ENCODE measurements at places on chromosomes 1 and 21. TPM values are rescaled to one million over a fixed set of nuclear protein-coding genes. Genes with fewer than 3 reads are reported as not detected.

GRCh38 chr21:41232013-41232412, 64.1 kb downstream of the BACE2 start:
- no peak for DNase-seq

DNA sequence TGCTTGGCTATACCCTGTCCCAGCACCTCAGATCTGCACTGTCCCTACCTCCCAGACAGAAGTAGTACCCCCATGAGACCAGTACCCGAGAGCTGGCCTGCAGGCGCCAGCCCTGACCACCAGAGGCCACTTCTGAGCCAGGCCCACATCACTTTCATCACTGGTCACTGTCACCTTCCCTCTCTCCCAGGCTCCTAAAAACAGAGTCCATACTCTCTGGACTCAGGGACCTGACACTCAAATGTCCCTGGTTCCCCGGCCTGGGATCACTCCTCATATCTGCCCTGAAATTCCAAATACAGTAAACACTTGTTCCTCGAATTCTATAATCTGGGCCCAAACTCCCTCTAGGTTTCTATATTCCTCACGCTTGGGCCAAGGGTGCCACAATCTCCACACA, 18.7 kb downstream of the TMEM53 start:
- DNase-seq = no peak

DNA sequence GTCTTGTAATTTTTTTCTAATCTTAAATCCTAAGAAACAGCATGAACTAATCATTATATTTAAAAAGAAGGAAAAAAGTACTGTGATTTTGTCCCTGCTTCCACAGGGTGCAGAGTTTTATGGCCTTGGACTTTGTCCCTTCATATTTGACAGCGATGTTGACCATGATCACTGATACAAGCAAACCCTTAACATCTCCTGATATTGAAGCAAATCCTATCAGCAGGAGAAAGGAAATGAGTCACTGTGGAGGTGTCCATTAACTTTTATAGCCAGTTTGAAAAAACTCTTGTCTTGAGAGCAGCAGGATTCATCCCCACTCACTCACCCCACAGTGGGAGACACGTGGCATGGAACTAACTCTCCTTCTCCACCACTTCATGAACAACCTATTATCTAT, 5.1 kb upstream of the REG4 start:
- no peak for DNase-seq

DNA sequence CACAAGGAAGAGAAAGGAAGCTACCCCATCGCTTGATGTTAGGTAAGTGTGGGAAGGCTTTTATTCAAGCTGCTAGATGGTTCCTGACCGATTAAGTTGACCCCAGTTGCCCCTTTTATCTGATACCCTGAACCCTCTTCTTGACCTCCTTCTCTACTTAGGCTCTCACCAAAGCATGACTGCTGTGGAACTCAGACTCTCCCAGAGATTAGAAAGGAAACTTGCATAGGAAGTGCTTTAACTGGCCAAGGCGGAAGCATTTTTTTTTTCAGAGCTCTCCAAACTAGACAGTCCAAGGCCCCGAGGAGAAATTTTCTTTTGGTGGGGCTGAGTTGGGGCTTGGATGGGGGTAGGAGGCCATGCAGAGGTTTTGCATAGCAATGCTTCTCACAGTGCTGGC, 101.3 kb upstream of the USP24 start:
- DNase-seq = no peak

Gene HSD11B1
- total RNA-seq = not detected

DNA sequence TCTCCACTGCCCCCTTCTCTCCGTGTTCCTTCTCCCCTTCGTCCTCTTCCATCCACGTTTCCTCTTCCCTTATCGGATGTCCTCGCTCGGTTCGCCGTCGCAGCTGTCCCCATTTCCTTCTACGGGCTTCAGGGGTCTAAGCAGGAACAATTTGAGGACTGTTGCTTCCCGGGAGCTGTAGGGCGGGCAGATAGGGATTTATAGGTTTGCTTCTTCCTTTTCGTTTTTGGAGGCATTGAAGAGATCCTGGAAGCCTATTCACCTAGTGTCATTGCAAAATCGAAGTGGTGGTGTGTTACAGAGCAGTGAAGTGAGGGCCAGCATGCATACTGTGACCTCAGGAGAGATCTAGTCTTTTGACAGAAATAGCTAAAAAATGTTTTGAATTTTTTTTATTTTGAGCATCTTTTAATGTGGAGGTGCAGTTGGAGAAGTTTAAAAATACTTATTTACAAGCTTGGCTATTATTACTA, 897 bp downstream of the ZYG11B start:
- no peak for DNase-seq

Gene LYPD8
- total RNA-seq = not detected

Gene GPR52
- total RNA-seq = 1.4 TPM

GRCh38 chr1:107840725-107841124, 124.3 kb downstream of the VAV3 start:
- no peak for DNase-seq

DNA sequence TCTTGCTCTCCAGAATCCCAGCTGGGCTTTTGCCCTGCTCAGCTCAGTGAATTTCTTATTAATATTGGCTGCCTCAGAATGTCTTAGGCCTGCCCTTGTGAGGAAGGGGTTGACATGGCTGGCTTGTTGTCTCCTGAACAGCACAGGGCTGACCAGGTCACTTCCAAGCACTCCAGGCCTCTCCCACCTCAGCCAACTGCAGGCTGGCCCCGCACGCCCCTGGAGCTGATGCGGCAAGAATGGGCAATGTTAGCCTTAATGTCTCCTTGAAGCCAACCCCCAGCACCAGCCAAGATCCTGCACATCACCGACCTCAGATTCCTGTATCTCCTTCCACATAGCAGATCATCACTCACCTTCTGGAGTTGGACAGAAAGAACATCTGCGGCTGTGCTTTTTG, 598.6 kb downstream of the AJAP1 start:
- no peak for DNase-seq

- no peak for DNase-seq
Observed at GRCh38 chr1:115740811-115741210, 27.7 kb downstream of the CASQ2 start.

Gene LEFTY1
- not detected for total RNA-seq

Gene UBL4B
- total RNA-seq = not detected

DNA sequence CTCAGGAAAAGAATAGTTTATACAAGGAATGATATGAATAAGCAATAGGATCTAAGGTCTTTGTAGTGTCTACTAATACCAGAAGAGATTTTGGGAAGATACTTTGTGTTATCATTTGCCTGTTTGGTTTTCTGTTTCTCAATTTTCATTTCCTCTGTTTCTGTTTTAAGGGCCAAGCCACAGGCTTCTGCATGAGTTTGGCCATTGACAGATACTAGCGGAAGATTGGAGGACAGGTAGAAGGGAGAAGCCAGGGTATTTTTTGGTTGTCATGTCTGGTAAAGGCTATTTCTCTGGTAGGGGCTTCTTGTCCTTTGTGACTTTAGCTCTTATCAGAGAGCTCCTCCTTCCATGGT, 51.4 kb downstream of the HS2ST1 start:
- no peak for DNase-seq

GRCh38 chr21:30831194-30831765, 1.7 kb upstream of the KRTAP7-1 start:
- peak; percentile 40 for DNase-seq

DNA sequence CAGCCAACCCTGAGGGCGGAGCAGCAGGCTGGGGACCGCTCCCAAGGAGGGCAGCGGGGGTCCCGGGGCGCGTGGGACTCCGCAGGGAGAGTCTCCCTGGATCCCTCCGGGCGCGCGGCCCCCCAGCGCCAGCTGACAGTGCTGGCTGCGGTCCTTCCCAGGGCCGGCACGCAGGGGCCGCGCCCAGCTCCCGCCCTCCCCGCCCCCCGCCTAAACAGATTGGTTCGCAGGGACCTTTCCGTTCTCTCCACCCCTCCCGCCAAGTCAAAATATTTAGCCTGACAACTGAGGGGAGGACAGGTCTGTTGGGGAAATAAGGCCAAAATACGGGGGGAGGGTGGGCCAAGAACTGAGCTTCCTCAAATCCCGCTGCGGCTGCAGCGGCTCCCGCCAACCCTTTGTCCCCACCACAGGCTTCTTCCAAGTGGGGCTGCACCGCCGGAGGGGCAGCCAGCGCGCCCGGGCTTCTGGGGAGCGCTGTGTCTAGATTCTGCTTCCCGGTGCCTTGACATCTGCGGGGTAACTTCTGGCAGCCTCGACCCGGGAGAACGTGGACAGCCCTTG, at the start of gene INSRR:
TSS of gene INSRR (minus strand) at position 159 of the 564 bp plus-strand sequence. CDS start 496 bp downstream, outside the sequence.
- DNase-seq = no peak

Gene ITGB2
- total RNA-seq = 180 TPM

- DNase-seq = no peak
Observed at GRCh38 chr1:245710961-245711903, 556.4 kb downstream of the KIF26B start.

DNA sequence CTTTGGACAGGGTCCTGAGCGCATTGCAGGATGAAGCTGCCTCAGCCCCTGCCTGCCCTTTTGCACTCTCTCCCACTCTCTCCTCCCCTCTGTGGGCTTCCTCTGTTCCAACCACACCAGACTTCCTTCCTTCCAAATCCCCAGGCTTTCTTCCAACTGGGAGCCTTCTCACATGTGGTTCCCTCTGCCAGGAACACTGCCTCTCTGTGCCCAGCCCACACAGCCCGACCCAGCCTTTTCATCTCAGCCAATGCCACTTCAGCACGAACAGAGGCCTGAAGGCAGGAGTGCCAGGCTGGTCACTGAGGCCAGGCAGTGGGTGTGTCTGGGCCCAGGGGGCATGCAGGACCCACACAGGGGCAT, 5.9 kb downstream of the SELENON start:
- no peak for DNase-seq

GRCh38 chr1:167689567-167689920, 32.2 kb upstream of the MPZL1 start:
- no peak for DNase-seq

Gene RAB25
- 1.3 TPM for total RNA-seq

GRCh38 chr1:30354410-30354809, 369.0 kb downstream of the MATN1 start:
- no peak for DNase-seq

DNA sequence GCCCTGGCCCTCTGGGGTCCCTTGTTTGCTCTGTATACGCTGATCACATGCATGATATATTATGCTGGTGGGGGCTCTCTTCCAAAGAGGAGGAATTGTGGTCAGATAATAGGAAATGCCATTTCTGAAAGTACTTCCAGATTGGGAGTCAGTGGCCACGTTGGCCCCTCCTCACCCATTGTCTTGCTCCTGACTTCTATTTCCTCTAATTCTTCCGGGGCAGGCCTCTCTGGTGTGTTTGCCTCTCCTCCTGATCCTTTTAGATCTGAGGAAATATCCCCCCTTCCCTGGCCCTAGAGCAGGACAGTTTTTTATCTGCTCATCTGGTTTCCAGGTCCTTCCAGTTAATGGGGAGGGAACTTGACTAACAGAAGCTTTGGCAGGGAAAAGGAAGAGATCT, 2.9 kb downstream of the VANGL2 start:
- no peak for DNase-seq

GRCh38 chr21:45423968-45424853, 19.2 kb downstream of the COL18A1 start:
- no peak for DNase-seq
